ENCODE measurements at places on chromosomes 1 and 21. TPM values are rescaled to one million over a fixed set of nuclear protein-coding genes. Genes with fewer than 3 reads are reported as not detected.

- H3K36me3 ChIP-seq = no peaks in the 10 kb centered on the region
- no peaks in the 10 kb centered on the region for H3K27me3 ChIP-seq
- no peak overlapping the region for H3K4me3 ChIP-seq
- DNase-seq = no peak
- H3K27ac ChIP-seq = no peak overlapping the region
- H3K4me1 ChIP-seq = no peaks in the 10 kb centered on the region
Observed at GRCh38 chr1:230715510-230715909, 1.6 kb upstream of the AGT start.

ADGRB2 gene
- 0.27 TPM for total RNA-seq

DNA sequence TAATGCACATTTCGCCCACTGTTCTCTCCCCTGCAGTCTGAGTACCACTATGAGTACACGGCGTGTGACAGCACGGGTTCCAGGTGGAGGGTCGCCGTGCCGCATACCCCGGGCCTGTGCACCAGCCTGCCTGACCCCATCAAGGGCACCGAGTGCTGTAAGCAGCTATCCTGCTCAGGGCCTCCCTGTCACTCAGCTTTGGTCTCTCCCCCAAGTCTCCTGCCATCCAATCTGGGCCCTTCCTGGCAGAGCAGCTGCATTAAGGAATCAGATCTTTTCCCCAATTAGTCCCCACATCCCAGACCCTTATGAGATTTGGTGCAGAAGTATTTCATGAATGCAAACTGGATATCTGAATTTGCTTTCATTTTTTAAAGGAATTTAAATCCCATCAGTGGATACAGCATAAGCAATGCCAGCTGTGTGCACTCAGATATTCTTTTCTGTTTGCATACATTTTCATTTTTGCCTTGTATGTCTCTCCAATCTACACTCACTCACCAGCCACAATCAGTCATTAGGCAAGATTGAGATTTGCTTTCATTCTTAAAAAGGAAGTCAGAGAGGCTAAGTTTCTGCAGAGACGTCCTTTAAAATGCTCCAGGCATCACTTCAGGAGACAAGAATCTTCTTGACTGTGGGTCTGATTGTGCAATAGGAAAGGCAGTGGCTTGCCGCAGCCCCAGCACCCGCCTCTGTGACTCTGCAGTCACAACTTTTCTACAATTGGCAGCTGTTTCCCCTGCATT lies 48.1 kb downstream of the ELAPOR1 start:
- DNase-seq = peak; percentile 58
- H3K4me3 ChIP-seq = 0 out of 2 replicates have a peak overlapping the region, but pooled peaks have one; percentile 5
- no peaks in the 10 kb centered on the region for H3K36me3 ChIP-seq

DNA sequence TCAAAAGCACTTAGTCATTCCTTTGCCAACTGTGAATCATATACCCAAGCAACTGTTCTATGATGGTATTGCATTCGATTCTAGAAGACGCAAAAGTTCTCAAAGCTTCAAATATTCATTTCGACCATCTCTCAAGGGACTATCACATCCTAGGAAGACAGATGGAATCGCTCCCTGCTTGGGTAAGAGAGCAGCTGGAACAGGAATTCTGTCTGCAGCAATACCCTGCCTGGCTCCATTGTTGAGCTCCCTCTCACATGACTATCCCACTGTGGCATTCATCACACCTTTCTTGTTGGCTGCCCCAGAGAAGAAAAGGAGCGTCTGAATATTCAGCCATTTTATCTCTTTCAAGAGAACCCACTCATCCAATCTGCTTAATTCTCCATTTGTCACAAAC lies 397.7 kb downstream of the NTNG1 start:
- no peaks in the 10 kb centered on the region for H3K4me1 ChIP-seq
- DNase-seq = no peak
- H3K36me3 ChIP-seq = no peaks in the 10 kb centered on the region
- no peaks in the 10 kb centered on the region for H3K27me3 ChIP-seq

DCDC2B gene
- total RNA-seq = 0.15 TPM

- no peaks in the 10 kb centered on the region for H3K36me3 ChIP-seq
- H3K4me3 ChIP-seq = peak overlapping the region; percentile 93
- peak overlapping the region; percentile 95 for H3K27ac ChIP-seq
Observed at GRCh38 chr1:207823880-207824566, 72.2 kb downstream of the CD46 start.

DNA sequence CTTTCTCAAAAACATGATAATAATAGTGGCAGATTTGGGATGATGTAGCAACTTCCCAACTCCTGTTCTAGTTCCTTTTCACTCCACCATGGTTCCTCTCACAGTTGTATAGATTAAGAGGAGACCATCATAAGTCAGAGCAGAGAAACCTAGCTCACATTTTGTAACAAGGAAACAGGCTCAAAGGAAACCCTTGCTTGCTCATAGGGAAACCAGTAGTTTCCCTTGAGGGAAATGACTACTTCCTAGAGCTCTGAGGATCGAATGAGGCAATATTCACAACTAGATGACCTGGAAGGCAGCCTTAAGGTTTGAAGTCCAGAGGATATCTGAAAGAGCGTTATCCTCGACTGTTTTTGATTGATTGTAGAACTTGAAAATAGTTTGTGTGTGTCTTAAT lies 76.1 kb upstream of the C8B start:
- H3K4me3 ChIP-seq = no peak overlapping the region
- H3K27me3 ChIP-seq = no peaks in the 10 kb centered on the region

DNA sequence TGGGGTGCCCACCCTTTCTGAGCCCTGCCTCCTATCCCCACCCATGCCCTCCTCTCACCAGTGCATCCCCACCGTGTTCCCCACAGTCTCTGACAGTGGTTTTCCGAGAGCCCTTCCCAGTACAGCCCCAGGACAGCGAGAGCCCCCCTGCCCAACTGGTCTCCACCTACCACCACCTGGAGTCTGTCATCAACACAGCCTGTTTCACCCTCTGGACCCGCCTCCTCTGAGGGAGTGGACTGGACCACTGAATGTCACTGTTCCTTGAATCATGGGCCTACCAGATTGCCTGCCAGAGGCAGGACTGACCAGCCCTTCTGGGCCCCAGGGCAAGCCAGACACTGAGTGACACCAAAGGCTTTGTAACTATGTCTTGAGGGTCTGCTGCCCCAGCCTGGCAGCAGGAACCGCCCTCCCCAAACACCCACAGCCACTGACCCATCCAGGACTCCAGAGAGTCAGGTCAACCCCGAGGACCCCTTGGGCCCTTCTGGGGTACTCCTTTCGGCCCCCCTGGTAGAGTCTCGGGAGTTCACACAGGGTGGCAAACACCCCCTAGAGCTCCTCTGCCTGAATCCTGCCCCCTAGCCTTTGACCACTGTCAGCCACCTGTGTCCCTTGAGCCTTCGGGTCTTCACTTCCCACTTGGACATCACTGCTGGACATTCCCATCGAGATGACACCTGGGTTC lies 3.3 kb downstream of the HYI start:
- no peak overlapping the region for H3K4me3 ChIP-seq
- DNase-seq = no peak
- peaks cover 7% of the 10 kb centered on the region for H3K4me1 ChIP-seq
- H3K27ac ChIP-seq = no peak overlapping the region
- H3K36me3 ChIP-seq = peaks cover 7% of the 10 kb centered on the region
- H3K27me3 ChIP-seq = no peaks in the 10 kb centered on the region

GRCh38 chr1:67393737-67394136 lies 36.5 kb downstream of the SERBP1 start:
- no peaks in the 10 kb centered on the region for H3K4me1 ChIP-seq
- H3K27me3 ChIP-seq = no peaks in the 10 kb centered on the region
- no peak overlapping the region for H3K4me3 ChIP-seq
- no peak overlapping the region for H3K27ac ChIP-seq
- no peaks in the 10 kb centered on the region for H3K36me3 ChIP-seq

Measured in GM12878 (cell line).